ENCODE measurements at places on chromosomes 13 and 19. TPM values are rescaled to one million over a fixed set of nuclear protein-coding genes. Genes with fewer than 3 reads are reported as not detected.

DNA sequence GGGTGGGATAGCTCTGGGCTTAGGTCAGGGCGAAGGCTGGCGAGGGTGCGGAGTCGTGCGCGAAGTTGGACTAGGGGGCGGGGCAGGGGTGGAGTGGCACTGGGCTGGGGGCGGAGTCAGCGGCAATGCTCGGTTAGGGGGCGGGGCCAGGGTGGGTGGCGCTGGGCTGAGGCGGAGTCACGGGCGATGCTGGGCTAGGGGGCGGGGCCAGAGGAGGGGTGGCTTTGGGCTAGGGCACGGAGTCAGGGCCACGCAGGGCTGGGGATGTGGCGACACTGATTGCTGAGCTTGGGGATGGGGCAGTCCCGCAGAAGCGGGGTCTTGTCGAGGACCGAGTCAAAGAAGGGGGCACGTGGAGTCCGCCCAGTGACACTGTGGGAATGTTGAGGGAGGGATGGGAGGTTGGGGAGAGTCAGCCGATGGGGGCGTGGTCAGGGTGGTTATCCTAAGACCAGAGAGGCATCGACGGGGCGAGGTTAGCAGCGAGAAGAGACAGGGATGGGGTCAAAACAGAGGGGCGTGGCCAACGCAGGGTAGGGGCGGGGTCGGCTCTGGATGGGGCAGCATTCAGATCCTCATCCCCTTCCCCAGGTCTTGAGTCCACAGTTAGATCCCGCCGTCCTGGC lies 8.7 kb downstream of the HOMER3 start:
- peak; percentile 74 for DNase-seq

DNA sequence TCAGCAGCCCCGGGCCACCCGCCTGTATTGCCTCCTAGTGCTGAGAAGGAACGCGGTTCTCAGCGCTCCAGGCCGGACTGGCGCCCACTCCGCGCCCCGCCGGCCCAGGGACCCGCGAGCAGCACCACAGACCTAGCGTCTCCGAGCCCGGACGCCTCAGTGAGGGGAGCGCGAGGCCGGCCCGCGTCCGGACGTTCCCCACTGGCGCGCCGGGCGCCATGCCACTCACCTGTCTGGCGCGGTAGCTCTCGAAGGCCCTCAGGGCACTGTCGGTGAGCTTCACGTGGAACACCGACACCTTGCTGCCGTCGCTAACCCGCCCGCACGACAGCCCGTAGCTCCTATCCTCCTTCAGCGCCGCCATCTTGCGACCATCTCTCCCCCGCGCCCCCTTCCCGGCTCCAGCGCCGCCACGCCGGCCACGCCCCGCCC lies at the start of gene ELL:
Gene ELL, minus strand, starts transcription at position 379 of the 432 bp plus-strand sequence. Its CDS starts 15 bp downstream, at position 364.
- DNase-seq = no peak

DNA sequence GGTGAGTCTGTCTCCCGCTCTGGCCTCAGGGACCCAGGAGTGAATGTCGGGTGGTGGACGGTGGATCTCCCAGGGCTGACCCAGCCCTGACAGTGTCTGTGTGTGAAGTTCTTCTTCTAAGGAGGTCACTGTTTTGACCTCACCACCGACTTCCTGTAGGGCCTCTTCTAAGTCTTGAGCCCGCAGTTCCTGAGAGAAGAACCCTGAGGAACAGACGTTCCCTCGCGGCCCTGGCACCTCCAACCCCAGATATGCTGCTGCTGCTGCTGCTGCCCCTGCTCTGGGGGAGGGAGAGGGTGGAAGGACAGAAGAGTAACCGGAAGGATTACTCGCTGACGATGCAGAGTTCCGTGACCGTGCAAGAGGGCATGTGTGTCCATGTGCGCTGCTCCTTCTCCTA lies at the start of gene SIGLEC7:
Gene SIGLEC7, plus strand, starts transcription at position 183 of the 400 bp plus-strand sequence. Its CDS starts 69 bp downstream, at position 252.
- no peak for DNase-seq

DNA sequence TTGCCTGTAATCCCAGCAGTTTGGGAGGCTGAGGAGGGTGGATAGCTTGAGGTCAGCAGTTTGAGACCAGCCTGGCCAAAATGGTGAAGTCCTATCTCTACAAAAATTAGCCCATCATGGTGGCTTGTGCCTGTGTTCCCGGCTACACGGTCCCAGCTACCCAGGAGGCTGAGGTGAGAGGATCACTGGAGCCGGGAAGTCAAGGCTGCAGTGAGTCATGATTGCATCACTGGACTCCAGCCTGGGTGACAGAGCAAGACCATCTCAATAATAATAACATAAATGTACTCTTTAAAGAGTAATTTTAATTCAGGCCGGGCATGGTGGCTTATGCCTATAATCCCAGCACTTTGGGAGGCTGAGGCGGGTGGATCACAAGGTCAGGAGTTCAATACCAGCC lies 38.7 kb downstream of the SKA3 start:
- no peak for DNase-seq

GRCh38 chr19:37961198-37961597 lies 54.2 kb downstream of the SIPA1L3 start:
- DNase-seq = no peak

GRCh38 chr19:45994456-45994997 lies 740 bp upstream of the CCDC61 start:
- no peak for DNase-seq

GRCh38 chr19:2345794-2346663 lies 14.0 kb upstream of the TMPRSS9 start:
- peak; percentile 49 for DNase-seq

- DNase-seq = no peak
Observed at GRCh38 chr13:111253365-111253872, 67.0 kb upstream of the TEX29 start.

DNA sequence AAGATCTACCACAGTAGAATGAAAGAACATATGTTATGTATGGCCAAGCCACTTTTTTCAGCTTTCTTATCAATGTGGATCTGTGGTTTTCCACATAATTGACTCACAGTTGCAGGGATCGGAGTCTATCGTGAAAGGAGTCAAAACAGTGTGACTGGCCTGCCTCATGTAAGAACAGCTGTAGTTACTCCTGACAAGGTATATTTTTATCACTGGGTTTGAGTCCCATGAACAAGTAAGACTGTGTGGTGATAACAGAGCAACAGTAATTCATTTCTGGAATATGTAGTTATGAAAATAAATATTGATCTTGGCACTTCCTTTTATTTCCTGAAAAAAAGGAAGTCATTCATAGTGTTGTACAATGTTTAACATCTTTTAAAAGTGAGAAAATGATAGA lies 416.6 kb downstream of the KLF12 start:
- DNase-seq = no peak

The SMAD9 gene
- 39.7 TPM for total RNA-seq

The FUT1 gene
- 1.0 TPM for total RNA-seq

The ZNF526 gene
- total RNA-seq = 12.1 TPM
